ENCODE measurements at places on chromosomes 16 and 17. TPM values are rescaled to one million over a fixed set of nuclear protein-coding genes. Genes with fewer than 3 reads are reported as not detected.

DNA sequence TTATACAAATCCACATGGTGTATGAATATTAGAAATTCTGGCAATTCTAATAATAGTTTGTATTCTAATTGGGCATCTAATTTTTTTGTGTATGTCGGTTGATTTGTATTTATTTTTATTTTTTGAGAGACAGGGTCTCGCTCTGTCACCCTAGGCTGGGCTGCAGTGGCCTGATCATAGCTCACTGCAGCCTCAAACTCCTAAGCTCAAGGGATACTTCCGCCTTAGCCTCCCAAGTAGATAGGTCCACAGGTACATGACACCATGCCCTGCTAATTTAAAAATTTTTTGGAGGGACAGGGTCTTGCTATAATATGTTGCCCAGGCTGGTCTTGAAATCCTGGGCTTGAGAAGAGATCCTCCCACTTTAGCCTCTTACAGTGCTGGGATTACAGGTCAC, 104.6 kb downstream of the TRIM37 start:
- DNase-seq, result no peak

DNA sequence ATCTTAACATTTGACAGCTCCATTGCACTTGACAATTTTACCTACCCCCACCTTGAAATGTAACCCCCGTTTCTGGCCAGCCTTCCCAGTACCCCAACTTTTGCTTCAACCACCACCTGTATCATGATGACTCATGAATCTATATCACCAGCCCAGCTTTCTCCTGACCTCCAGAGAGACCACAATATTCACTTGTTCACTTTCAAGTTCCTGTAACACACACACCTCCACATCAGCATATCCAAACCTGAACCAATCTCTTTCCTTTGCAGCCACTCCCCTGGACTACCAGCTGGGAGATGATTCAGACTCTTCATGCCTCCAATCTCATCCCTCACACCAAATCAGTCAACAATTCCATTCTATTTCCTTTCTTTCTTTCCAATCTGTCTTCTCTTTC, 8.0 kb downstream of the SMG6 start:
- DNase-seq, result no peak

DNA sequence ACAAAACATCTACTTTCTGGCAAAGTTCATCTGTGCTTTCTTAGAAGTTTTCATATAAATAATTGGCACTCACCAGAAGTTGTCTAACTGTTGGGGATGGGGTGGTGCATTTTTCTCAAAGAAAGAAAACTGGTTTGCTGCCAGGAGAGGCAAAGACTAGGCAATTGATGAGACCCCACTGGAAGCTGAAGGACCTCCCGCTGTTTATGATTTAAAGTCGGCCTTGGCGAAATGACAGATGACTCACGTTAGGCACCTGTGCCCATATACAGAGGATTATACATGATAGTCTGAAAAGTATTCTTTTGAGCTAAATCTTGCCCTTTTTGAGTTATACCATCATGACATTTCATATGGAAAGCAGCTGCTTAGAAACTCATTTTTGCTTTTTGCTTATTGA, 193.0 kb upstream of the ZFHX3 start:
- DNase-seq, result no peak

TOM1L1 gene
- 55.7 TPM for total RNA-seq

DNA sequence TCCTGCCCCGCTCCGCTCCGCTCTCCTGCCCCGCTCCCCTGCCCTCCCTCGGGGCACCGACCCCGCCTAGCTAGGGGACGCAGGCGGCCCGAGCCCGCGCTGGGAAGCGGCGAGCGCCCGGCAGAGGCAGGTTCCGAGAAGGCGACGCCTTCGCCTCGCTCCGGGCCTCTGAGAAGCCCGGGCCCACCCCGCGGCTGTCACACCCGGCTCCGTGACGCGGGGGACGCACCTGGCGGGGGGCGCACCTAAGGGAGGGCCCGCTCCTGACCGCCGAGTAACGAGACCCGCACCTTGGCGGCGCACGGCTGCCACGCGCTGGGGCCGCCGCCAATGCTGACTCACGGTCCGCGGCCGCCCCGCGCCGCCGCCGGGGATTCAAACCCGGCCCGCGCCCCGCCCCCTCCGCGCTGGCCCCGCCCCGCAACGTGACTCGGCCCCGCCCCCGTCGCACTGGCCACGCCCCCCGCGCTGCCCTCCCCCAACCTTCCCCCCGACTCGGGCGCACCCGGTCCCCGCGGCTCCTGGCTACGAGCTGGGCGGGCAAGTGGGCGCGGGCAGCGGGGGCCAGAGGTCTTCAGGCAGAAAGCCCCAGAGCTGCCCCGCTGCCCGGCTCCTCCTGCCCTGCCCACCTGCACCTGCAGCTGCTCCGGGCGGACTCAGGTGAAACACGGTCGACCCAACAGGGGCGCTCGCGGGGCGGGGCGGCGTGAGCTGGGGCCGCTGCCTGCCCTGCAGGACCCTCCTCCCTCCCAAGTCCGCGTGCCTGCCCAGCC, 27.8 kb downstream of the GNPTG start:
- DNase-seq, result no peak

LDHD gene
- total RNA-seq, result 16.9 TPM

GRCh38 chr16:84545114-84545737, 40.8 kb upstream of the MEAK7 start:
- DNase-seq, result no peak
